ENCODE measurements at places on chromosomes 7 and 10.
A peak's percentile ranks its signal among the peaks of the same experiment; 100 is the strongest.

DNA sequence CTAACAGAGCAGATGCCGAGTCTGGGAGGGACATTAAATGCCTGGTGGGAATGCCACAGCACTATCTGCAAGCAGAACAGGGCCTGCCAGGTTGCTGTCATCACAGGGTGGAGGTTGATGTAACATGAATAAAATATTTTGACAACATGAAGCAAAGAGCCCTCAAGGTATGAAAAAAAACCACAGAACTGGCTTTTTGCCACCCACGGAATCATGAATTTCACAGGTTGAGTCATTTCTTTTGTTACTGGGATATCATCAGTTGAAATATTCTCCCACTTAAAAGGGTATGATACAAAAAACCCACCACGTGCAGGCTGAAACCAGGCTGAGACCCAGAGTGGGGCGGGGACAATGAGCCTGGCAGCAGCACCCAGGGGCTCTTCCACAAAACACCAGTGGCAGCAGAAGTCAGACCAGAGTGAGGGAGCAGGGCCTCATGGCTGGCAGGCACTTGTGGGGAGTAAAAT is 220.1 kb downstream of the TNS3 start:
- DNase-seq: no peak

- no peak for DNase-seq
Observed at GRCh38 chr7:99478464-99479440, 6.1 kb downstream of the ZNF789 start.

DNA sequence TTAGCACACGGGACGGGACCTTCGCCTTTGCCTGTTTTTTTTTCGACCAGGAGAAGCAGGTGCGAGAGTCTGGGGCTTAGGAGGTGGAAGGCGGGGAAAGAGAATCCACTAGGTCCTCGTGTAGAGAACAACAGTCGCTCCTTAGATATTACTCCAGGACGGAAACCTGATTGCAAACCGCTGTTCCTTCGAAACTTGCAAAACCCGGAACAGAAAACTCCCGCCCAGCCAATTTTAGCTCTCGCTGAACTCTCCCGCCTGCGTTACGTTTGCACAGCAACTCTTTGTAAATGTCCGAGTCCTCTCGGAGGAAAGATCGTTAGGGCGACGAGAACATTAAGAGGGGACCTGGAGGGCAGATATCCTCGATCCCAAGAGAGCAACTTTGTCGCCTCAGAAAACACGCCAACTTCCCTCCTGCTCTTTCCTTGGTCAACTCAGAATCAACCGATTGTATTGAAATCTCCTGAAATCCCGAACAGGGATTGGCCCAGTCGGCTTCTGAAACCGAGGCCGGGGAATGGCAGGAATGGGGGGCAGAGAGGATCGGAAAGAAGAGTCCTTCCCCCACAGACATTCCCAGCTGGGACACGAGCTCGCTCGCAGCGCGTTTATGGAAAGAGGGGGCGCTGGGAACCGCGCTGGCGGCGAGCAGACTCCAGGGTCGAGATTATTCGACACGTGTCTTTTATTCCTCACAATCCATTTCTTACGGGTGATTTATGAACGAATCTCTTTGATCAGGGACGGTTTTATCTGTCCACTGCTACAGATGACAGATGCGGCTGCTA is 9.9 kb downstream of the TWIST1 start:
- DNase-seq: no peak

- no peak for DNase-seq
Observed at GRCh38 chr7:152115021-152115718, 89.7 kb downstream of the GALNT11 start.

- no peak for DNase-seq
Observed at GRCh38 chr7:103805346-103805745, 184.1 kb downstream of the RELN start.

GRCh38 chr7:27066148-27066547 is 29.7 kb downstream of the HOXA1 start:
- no peak for DNase-seq

DNA sequence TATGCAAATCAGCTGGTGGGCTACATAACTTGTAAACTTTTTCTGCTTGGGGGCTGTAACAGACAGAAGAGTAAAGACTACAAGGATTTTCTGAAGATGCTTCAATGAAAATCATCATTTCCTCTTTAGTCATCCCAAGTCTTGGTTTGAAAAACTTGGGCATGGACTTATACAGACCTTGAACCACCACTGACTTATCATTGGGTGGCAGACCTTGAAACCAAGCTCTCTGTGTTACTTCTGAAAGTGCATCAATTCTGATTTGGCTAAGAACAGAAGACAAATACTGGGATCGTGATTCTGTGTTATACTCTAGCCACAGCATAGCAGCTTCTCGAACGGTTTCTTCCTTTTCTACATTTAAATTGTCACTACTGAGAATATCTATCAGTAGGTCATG is 21.3 kb downstream of the KBTBD2 start:
- DNase-seq: no peak

DNA sequence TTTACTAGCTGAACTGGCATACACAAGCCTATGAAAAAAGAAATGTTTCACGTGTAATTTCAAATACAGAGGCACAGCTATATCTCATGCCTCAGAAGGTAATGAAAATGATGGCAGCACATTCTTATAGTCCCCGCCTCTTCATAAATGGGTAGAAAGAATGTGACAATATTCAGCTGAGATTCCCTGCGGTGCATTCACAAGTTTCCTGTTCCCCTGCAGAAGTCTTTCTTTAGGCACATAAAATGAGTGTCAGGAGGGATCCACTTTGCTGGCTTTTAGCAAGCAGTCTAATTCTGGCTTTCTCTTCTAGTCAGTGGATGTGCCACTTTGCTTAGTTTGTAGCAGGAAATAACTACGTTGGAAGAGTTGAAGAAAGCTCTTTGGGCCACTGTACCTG is 56.1 kb downstream of the DGKB start:
- DNase-seq: no peak

DNA sequence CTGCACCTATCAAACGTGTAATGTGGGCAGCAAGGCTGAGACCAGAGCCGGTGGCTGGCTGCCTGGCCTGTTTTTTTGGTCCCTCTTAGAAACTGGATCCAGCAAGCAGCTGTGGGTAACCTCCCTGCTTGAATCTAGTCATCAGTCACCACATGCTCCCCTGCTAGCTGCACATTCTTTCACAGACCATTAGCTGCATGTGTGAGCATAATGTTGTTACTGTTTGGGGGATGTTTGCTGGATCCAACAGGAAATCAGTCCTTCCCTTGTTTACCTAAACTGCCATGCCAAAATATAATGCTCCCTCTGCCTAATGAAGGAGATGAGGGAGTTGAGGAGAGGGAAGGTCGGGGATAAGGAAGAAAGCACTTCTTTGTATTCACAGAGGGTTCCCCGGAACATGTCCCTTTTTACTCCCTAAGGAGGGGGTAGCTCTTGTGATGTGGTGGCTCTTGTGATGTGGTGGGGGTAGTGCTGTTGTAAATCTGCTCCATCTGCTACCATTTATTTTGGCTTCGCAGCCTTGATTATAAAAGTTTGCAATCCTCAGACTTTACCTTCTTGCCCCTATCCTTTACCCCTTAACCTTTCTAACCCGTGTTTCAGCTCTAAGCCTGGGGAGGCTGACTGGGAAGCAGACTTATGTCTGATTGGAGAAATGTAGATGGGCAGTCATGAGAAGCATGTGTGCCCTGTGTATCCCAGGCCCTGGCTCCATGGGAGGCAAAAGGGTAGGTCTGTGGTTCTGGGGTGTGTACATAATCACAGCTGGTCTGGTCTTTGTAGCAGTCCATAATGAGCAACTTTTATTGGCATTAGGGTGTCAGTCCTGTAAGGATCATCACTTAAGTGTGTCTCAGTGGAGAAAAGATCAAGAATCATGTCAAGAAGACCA is 20.8 kb downstream of the LOXL4 start:
- no peak for DNase-seq

DNA sequence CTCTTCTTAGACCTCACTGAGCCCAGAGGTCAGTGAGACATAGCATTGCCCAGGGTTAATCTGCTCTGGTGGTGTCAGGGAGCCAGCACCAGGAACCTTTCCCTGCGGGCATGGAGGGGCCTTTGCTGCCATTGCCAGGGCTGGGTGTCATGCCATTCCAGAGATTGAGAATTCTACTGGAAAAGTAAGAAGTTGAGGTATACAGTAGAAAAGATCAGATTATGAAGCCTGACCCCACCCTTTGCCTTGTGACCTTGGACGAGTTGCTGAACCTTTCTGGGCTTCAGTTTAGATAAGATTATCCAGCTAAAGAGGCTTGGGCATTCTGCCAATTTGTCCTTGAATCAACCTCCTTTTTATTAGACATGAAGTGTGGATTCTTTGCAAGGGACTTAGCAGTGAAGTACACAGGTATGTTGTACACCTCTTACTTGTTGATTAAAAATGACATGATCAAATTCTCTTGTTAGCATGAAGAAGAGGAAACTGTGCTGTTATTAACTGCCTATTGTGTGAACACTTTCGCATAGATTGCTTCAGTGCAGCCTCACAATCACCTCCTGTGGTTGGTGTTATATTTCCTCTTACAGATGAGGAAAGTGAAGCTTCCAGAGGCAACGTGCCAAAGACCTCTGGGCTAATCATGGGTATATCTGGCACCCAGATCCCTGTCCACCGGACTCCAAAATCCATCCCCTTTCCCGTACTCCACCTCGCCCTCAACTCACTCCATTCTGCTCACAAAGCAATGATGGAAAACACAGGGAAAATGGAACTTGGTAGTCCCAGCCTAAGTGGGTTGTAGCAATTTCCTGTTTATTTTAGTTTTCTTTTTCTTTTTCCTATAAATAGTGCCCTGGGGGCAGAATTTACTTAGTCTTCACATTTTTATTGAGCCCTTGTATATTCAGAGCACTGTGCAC is 151.3 kb downstream of the CAMK1D start:
- DNase-seq: no peak

- no peak for DNase-seq
Observed at GRCh38 chr10:132464256-132465192, 67.5 kb downstream of the PWWP2B start.

DNA sequence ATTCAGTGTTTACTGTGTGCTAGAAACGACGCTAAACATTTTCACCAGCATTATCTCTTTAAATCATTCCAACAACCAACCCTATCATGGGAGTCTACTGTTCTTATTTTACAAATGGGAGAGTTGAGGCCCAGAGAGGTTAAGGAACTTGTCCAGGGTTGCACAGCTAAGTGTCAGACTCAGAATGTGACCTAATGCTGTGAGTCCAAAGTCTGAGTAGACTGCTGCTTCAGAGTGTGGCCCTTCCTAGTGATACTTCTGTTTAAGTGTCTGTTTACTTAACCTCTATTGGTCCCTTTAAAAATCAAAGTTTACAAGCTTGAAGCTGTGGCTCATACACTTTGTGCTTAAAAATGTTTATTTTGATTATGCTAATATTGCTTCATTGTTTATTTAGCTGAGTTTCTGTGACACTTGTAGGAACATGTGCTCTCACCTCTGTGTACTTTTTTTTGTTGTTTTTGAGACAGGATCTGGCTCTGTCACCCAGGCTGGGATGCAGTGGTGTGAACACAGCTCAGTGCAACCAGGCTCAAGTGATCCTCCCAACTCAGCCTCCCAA is 84.4 kb upstream of the SYPL1 start:
- DNase-seq: no peak

- DNase-seq: no peak
Observed at GRCh38 chr10:86068231-86069054, 298.2 kb downstream of the GRID1 start.

DNA sequence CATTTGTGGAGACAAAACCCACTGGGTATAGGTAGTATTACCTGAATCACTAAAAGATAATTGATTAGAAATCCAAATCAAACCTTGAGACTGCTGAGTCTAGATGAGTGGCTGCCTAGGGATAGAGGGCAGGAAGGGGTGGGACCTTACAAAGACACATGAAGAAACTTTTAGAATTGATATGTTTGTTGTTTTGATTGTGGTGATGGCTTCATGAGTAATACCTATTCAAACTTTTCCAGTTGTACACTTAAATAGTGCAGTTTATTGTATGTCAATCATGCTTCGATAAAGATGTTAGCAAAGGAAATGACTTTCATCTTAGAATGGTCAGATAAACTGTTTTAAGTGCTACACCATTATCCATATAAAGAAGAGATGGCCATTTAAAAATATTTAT is 188.7 kb upstream of the KAT6B start:
- no peak for DNase-seq

DNA sequence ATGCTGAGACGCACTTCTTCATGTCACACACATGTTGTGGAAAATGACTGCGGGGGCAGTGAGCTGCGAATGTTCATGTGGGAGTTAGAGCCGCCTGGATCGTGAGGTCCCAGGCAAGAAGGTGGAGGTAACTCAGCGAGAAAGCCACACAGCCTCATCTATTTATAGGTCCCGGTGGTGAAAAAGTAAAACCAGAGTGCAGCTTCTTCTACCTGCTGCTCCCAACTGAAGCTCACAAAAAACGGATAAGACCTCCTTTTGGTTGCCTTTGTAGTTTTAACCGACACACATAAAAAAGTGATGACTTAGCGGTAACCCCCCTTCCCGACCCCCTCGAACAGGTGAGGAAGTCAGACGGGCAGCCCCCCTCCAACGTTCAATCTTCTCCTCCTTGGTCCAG is 276.9 kb downstream of the GATA3 start:
- no peak for DNase-seq

GRCh38 chr10:106189292-106189691 is 975.2 kb downstream of the SORCS1 start:
- peak; percentile 64 for DNase-seq

DNA sequence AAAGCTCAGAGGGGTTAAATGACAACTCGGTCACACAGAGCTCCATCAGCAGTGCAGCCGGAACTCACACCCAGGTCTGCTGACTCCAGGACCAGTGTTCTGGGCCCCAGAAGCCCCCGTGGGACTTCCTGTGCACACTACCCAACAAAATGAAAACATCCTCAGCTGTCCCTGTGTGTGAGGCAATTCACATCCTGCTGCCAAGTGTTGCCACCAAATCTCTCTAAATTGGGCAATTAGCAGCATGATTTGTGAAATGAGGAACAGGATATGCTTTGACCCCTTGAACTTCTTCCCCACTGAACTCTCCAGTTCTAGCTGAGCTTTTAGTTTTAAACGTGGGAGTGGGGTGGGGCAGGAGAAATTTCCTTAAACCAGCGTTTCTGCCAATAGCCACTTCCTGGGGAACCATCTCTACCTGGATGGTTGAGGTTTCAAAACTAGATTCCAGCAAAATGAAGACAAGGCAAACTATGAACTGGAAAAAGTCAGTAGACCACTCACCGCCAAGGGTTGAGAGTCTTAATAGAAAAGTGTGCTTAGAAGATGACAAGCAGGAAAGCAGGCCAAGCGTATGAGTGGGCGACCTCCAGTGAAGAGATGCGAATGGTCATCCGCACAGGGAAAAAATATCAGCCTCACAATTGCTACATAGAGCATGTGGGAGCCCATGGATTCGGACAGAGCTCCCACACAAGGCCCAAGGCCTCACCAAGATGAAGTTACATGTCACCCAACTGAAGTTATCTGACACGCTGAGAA is 51.9 kb upstream of the CHST15 start:
- no peak for DNase-seq

DNA sequence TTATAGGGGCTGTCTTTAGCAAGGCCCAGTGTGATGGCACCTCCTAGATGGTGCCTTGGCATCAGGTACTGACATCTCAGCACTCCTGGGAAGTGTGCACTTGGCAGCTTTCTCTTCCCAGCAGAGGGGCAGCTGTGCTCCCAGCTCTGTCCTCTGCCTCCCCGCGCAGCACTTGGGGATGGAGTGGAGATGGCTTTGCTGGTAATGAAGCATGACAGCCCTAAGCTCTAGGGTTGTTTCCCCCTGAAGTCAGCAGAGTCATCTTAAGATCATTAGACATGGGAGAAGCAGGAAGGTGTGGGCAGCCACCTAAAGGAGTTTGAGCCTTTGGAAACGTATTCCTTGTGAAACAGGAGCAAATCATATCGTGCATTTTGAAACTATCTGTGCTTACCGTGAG is 46.7 kb downstream of the HTRA1 start:
- DNase-seq: no peak

- DNase-seq: no peak
Observed at GRCh38 chr10:96743988-96744585, 23.8 kb upstream of the PIK3AP1 start.
